ENCODE measurements at places on chromosomes 12 and 14.

- no peak for DNase-seq
Observed at GRCh38 chr14:78710963-78711362, 540.8 kb downstream of the NRXN3 start.

- no peak for DNase-seq
Observed at GRCh38 chr14:66508547-66508845, 549 bp downstream of the GPHN start.

- no peak for DNase-seq
Observed at GRCh38 chr14:98210045-98210672, 1061.8 kb downstream of the BCL11B start.

DNA sequence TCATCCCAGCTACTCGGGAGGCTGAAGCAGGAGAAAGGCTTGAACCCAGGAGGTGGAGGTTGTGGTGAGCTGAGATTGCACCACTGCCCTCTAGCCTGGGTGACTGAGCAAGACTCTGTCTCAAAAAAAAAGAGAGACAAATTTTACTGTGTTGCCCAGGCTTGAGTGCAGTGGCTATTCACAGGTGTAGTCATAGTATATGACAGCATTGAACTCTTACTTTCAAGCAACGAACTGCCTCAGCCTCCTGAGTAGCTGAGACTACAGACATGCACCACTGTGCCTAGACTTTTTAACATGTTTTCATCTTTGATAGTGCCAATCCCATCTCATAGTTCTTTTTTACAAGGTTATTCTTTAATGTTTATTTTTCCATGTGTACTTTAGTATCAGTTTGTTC lies 13.7 kb downstream of the ARID2 start:
- no peak for DNase-seq

DNA sequence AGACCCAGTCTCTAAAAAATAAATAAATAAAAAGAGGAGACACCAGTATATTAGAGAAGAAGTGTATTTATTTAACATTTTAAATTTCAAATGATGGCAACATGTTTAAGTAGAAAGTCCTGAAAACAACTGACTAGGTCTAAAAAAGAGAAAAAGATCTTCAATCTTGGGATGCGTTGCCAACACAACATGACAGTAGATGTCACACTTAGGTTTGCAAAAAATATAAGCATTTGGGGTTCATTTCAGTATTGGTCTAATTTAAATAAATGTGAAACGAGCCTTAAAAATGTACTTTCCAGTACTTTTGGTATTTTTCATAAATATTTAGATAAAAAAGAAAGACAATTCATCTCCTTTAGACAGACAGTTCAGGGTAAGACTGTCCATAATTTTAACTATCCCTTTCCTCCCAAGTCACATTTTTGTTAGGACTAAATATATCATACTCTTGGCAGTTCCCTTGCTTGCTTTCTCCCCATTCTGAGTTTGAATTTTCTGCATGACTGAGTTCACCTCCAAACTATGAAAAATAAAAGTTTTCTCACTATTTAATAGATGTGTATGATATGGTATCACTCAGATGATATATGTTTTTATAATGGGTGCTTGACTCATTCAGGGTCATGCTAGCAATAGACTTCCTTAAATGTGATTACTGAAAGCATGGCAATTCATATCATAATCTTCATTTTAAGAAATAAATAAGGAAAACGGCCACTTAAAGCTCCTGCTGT lies 4.3 kb downstream of the C14orf93 start:
- no peak for DNase-seq

GRCh38 chr12:130183585-130184370 lies 21.5 kb downstream of the FZD10 start:
- no peak for DNase-seq

- DNase-seq, result no peak
Observed at GRCh38 chr14:68711561-68712309, 81.1 kb downstream of the ZFP36L1 start.

GRCh38 chr12:9343731-9344130 lies 135.5 kb upstream of the PZP start:
- no peak for DNase-seq

Measured in fibroblast of skin of left biceps (primary cell).